Fibroblast of mammary gland (primary cell): ENCODE measurements at places on chromosomes 2 and 18.

GRCh38 chr2:73895473-73895872, 2.7 kb downstream of the ACTG2 start:
- no peak for DNase-seq

GRCh38 chr2:238320648-238321281, 447 bp downstream of the TRAF3IP1 start:
- peak; percentile 6 for DNase-seq

GRCh38 chr18:26483633-26484032, 64.7 kb downstream of the KCTD1 start:
- no peak for DNase-seq

- no peak for DNase-seq
Observed at GRCh38 chr2:129861666-129862288, 117.7 kb upstream of the RAB6C start.

GRCh38 chr2:146931109-146931508, 913.7 kb upstream of the ACVR2A start:
- DNase-seq, result no peak

DNA sequence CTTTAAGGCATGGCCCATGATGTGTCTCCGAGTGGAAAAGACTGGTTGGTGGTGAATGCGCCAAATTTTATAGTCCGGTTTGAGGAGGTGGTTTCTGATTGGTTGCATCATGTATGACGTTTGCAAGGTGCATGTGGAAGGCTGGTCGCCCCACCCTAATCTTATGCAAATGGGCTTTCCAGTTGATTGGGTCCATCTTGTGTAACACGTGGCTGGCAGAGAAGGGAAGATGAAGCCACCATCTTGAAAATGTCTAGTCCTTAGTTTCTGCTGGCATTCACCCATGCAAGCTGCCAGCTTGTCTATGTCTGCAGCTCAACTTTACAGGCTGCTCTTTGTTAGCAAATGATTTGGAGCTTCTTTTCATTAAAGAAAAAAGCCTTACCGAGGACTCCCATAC, 132.2 kb downstream of the PIK3C3 start:
- no peak for DNase-seq

- DNase-seq, result no peak
Observed at GRCh38 chr2:3094999-3095958, 282.3 kb downstream of the EIPR1 start.

GRCh38 chr18:48931680-48932461, 18.9 kb downstream of the SMAD7 start:
- DNase-seq, result no peak

GRCh38 chr2:109376796-109377495, 236.8 kb downstream of the SEPTIN10 start:
- DNase-seq, result peak; percentile 59

- no peak for DNase-seq
Observed at GRCh38 chr2:100964681-100965169, 37.4 kb upstream of the RPL31 start.

DNA sequence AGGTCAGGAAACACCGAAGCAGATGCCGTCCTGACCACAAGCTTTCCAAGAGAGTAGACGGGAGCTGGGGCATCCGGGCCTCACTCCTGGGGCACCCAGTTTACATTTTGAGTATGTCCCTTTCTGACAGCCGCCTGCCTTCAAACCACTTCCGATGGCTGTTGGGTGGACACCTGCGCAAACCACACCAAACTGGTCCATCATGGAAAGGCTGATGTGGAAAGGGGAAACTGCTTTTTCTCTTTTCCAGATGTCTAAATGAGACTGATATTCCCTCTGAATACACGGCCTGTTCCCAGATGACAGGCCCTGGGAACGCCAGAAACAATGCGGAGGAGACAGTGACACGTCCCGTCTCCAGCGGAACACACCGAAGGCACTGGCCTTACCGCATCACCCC, 290.0 kb upstream of the SALL3 start:
- no peak for DNase-seq

DNA sequence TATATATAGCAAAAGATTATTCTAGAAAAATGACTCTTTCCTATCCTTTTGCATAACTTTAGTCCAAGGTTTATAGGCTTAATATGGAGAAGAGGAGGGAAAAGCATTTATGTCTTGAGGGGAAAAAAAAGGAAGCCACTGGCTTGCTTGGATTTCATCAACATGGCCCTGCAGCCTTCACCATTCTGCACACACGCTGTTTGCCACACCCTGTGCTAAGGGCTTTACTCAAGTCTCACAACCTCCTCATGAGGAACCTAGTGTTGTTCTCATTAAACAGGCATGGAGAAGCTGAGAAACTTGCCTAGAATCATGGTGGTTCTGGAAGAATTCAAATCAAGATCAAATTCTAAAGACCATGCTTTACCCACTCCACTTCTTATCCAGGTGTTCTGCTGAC, 117.3 kb upstream of the TTC39C start:
- DNase-seq, result no peak
